ENCODE measurements at places on chromosomes 3 and 15.

DNA sequence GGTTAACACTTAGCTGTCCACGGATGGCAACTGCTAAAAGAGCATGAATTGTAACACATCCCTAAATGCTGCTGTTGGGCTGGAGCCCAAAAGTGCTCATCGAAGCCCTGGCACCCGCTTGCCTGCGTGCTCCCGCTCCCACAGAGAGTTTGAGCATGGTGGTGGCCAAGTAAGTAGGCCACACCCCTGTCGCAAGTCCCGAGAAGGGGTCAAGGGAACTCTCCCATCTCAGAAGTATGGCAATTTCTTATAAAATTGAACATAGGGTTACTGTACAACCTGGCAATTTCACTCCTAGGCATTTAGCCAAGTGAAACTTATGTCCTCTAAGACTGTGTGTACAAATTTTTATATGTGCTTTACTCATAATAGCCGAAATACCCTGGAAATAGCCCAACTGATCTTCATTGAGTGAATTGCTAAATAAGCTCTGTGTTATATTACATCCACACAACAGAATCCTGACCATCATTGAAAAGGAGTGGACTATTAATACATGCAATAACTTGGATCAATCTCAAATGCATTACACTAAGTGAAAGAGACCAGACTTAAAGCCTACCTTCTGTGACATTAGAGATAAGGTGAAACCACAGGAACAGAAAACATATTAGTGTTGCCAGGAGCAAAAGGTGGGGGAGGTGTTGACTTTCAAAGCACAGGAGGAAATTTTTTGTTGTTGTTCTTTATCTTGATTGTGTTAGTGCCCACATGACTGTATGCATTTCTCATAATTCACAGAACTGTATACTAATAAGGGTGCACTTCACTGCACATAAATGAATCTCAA is 1.5 kb upstream of the GCSAM start:
- no peak for DNase-seq

DNA sequence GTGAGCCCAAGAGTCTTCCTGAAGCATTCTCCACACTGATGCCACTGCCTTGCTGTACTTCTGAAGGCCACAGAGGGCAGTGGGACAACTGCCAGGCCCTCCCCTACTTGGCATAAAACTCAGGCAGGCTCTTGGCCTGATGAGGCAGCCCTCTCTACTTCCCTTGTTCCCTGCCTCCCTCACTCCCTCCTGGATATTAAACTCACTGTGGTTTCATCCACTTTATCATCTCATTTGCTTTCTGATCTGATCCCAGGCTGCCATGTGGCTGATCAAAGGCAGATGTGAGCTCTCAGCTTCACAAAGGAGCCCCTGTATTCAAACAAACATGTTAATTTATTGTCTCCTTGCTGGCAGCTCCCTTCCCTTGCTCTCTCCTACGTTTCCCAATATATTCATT is 533.5 kb downstream of the IGSF11 start:
- peak; percentile 71 for DNase-seq

GRCh38 chr15:55627730-55628368 is 39.7 kb upstream of the PYGO1 start:
- DNase-seq = no peak

DNA sequence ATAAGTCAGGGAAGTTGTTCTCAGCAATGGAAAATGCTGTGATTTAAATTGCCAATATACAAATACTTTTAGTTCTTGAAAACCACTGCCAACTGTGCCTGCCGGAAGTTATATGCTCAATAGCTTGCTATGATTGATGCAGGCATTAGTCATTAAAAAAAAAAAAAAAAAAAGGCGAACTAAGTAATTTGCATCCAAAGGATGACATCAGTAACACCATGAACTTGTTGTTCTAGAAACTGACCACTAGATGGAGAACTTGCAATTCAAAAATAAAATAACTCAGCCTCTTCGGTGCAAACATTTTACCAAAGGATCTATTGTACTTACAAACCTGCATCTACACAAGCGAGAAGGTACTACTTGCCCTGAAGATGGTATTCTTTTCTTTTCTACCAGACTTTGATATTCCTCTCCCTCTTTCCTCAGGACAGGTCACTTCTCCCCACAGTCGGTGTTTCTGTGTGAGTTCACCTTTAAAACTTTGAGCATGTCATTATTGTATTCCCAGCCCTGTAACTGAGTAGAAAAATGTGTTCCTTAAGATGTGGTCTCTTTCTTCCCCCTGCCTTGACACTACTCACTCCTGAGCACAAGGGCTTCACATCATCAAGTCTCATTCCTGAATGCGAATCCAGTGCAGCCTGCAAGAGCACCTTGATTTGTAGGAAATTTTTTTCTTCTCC is 115.0 kb upstream of the VEPH1 start:
- DNase-seq = peak; percentile 83

GRCh38 chr3:37770336-37770735 is 91.3 kb upstream of the CTDSPL start:
- DNase-seq = no peak

GRCh38 chr3:42729404-42730145 is 27.0 kb upstream of the HHATL start:
- DNase-seq = no peak

DNA sequence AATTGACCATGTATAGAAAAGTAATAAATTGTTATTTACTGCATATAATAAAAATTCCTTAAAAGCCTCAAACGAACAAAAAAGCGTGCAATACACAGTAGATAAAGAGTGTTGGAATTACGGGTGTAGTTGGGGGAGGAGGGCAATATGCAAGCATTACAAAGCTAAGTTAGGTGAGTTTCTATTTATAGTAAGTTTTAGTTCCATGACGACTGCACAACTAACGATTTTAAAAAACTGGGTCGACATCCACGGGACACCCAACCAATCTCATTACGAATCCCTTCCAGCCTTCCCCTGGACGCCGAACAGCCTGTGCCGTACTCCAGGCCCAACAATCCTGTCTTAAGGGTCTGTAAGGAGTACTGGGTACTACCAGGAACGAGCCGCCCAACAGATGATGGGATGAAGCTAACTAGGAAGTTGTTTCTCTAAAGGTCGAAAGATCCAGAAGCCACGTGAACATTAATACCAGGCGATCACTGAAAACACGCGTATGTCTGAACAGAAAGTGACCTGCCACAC is 677 bp downstream of the POLQ start:
- DNase-seq = no peak

- no peak for DNase-seq
Observed at GRCh38 chr3:70281663-70282062, 30.8 kb downstream of the MDFIC2 start.

GRCh38 chr3:136380530-136380929 is 130.4 kb downstream of the PCCB start:
- DNase-seq = no peak

DNA sequence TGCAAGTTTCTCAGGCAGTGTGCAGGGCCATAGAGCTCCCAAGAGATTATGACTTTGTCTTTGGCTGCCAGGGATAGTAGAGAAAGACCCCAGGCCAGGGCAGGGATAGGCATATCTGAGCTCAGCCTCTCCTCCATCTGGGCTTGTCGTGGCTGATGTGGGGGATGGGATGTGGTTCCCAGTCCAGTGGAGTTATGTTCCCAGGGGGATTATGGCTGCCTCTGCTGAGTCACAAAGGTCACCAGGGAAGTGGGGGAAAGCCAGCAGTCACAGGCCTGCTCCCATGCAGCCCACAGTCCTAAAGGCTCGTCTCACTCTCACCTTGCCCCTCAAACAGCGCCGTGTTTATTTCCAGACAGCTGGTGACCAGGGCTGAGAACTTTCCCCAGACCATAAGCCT is 354.9 kb downstream of the SI start:
- DNase-seq = no peak

DNA sequence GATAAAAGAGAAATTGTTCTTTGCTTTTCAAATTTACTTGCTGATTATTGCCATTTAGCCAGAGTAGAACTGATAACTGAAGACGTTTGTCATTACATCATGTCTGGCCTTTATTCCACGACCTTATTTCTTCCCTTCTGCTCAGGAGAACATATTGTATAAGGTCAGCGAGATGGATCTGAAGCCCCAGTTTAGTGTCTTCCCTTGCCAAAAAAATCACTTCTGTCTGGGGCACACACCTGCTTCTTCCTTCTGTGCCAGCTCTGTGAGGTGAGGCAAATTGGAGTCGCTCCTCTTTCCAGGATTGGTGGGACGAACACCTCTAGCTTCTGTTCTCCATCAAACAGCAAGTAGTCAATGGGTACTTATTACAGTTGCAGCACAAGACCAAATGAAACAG is 250.3 kb upstream of the CRBN start:
- DNase-seq = no peak

DNA sequence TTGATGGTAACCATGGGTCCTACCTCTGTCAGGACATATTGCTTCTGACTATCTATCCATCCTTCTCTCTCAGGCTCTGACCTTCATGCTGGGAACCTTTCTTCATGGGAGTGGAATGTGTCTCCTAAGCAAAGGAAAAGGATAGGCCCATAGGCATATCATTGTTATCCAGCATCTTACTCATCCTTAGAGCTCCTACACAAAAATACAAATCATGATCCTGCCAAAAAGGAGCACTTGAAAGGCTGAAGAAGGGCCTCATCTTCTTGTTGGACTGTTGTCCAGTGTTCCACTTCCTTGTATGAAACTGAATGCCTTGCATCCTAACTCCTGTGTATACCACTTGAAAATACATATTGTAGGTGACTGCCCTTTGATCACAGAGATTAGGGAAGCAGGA is 96.1 kb upstream of the SOX2 start:
- DNase-seq = no peak

- DNase-seq = no peak
Observed at GRCh38 chr3:11413071-11413470, 140.9 kb downstream of the ATG7 start.

DNA sequence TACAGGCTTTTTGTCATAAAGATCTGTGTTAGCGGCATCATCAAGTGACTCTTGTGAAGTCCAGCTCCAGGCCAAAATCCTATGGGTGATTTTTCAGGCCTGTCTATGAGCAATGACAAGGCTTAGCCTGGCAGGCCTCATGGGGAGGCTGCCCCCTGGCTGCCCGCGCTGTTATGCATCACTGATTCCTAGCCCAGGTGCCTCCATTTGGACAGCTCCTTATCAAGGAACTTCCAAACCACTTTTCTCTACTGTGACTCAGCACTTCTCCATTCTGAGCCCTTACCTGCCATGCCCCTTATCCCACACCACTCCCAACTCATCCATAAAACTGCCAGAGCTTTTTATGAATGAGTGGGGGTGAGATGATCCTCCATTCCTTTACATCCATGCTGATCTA is 91.5 kb upstream of the C3orf80 start:
- no peak for DNase-seq

Data from spinal cord (tissue), 10 donors.